ENCODE measurements at places on chromosomes 16 and 17. TPM values are rescaled to one million over a fixed set of nuclear protein-coding genes. Genes with fewer than 3 reads are reported as not detected.

CNGB1 gene
- polyA plus RNA-seq: not detected

ALOX12B gene
- not detected for polyA plus RNA-seq

ARHGAP44 gene
- polyA plus RNA-seq: 4.0 TPM

MYH3 gene
- 1.4 TPM for polyA plus RNA-seq

KRT25 gene
- not detected for polyA plus RNA-seq

TNFRSF13B gene
- polyA plus RNA-seq: not detected

TEX19 gene
- not detected for polyA plus RNA-seq

USP43 gene
- 0.03 TPM for polyA plus RNA-seq

SOX8 gene
- 0.97 TPM for polyA plus RNA-seq

C17orf113 gene
- 0.26 TPM for polyA plus RNA-seq

DNAJA2 gene
- 47.3 TPM for polyA plus RNA-seq

BICDL2 gene
- 0.04 TPM for polyA plus RNA-seq

SPNS3 gene
- polyA plus RNA-seq: 0.13 TPM

TMUB2 gene
- polyA plus RNA-seq: 37.2 TPM

TBC1D3K gene
- polyA plus RNA-seq: not detected

Measured in heart right ventricle (tissue), 16 donors.